ENCODE measurements at places on chromosomes 13 and 19. TPM values are rescaled to one million over a fixed set of nuclear protein-coding genes. Genes with fewer than 3 reads are reported as not detected.

DNA sequence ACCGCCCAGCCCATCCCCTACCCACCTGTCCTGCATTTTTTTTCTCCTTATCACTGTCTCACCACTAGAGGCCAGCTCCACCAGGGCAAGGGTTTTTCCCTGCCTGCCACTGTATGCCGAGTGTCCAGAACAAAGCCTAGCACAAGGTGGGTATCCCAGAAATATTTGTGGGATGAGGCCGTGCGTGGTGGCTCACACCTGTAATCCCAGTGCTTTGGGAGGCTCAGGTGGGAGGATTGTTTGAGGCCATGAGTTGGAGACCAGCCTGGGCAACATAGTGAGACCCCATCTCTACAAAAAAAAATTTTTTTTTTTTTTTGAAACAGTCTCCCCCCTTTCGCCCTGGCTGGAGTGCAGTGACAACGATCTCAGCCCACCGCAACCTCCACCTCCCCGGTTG, 2.9 kb upstream of the MRI1 start:
- H3K36me3 ChIP-seq = peaks cover 41% of the 10 kb centered on the region
- no peaks in the 10 kb centered on the region for H3K27me3 ChIP-seq
- no peak overlapping the region for H3K27ac ChIP-seq
- no peak for DNase-seq

Gene ZNF414
- total RNA-seq = 22.3 TPM

DNA sequence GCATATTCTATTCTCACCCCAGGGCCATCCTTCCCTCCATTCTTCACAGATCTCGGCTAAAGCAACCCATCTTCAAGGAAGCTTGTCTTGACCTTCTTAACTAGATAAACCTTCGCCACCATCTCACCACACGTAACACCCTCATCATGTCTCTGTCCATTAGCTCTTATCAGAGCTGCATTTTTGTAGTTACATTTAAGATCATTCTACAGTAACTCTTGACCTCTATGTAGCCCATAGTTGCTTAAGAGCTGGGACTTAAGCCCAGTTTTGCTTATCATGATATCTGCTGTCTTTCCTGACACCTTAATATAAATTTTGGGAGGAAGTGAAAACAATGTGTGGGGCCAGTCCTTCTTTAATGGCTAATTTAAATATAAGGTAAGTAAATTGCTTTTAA, 345.1 kb downstream of the MTUS2 start:
- no peaks in the 10 kb centered on the region for H3K4me1 ChIP-seq
- H3K4me3 ChIP-seq = no peak overlapping the region
- DNase-seq = no peak
- H3K27ac ChIP-seq = no peak overlapping the region
- H3K36me3 ChIP-seq = no peaks in the 10 kb centered on the region

- H3K4me3 ChIP-seq = peak within 1 kb of the TSS; percentile 41
- H3K27ac ChIP-seq = peak within 1 kb of the TSS; percentile 39
- H3K36me3 ChIP-seq = no peaks in the 10 kb centered on the region
- no peak for DNase-seq
These were observed at the start of gene PLK5 for GRCh38 chr19:1523412-1524286. Gene PLK5 (plus strand): TSS chr19:1524077. CDS start chr19:1526997, 2,920 bp downstream.

DNA sequence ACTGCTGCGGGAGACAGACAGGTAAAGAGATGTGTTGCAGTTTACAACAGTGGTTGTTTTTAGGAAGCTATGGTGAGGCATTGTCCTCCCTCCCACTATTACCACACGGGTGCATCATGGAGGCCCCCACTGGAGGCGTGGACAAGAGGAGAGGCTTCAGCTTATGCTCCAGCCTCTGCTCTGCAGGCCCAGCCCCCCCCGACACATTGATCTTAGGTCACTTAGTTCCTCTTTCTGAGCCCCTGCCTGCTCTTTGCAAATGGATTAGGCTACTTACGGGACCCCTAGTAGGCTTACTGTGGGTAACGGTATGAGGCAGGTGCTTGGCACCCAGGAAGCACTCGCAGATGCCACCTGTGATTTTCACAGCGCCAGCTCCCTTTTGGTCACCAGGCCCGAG, 123.9 kb downstream of the SLC7A1 start:
- no peaks in the 10 kb centered on the region for H3K4me1 ChIP-seq
- H3K27me3 ChIP-seq = no peaks in the 10 kb centered on the region
- no peaks in the 10 kb centered on the region for H3K36me3 ChIP-seq
- no peak overlapping the region for H3K4me3 ChIP-seq
- no peak for DNase-seq

DNA sequence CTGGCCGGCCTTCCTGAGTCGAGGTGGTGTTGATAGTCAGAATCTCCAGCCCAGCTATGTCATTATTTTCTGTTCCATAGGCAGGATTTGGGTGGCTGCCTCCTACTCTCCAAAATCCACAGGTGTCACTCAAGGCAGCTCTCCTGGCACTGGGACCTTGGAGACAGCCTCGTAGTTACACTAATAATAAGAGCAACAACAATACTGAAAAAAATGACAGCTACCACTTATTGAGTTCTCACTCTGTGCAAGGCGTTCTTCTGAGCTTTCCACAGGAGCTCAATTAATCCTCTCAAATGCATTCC, 12.2 kb upstream of the KLK12 start:
- H3K4me3 ChIP-seq = no peak overlapping the region
- no peaks in the 10 kb centered on the region for H3K36me3 ChIP-seq
- H3K27me3 ChIP-seq = peaks cover under 1% of the 10 kb centered on the region
- H3K27ac ChIP-seq = no peak overlapping the region
- H3K4me1 ChIP-seq = peaks cover 16% of the 10 kb centered on the region
- no peak for DNase-seq

GRCh38 chr13:80751854-80752253, 410.9 kb upstream of the SPRY2 start:
- no peaks in the 10 kb centered on the region for H3K4me1 ChIP-seq
- no peak overlapping the region for H3K27ac ChIP-seq
- no peaks in the 10 kb centered on the region for H3K36me3 ChIP-seq
- no peak overlapping the region for H3K4me3 ChIP-seq
- no peaks in the 10 kb centered on the region for H3K27me3 ChIP-seq

Gene SLC25A41
- total RNA-seq = not detected

DNA sequence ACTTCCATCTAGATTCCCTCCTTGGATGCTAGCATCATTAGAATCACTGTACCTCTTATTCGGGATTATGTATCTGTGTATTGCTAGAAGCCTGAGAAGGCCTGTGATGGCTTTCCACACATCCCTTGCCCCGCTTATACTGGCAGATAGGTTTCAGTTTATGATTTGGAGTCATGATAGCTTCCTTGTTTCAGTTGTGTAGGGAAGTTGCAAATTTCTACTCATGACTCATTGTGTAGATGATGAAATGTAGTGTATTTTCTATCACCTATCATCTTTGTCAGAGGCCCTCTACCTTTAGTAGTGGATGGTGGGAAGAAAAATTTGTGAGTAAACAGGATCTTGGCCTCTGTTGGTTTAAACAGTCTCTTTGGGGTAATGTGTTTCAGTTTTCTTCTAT, 165.2 kb downstream of the GGACT start:
- no peak for DNase-seq
- H3K27me3 ChIP-seq = no peaks in the 10 kb centered on the region
- no peak overlapping the region for H3K27ac ChIP-seq
- H3K36me3 ChIP-seq = no peaks in the 10 kb centered on the region
- no peak overlapping the region for H3K4me3 ChIP-seq

Gene KLC3
- total RNA-seq = 31.7 TPM

Gene ZFR2
- not detected for total RNA-seq

GRCh38 chr13:40999416-40999815, 19.7 kb downstream of the ELF1 start:
- no peak for DNase-seq
- no peaks in the 10 kb centered on the region for H3K36me3 ChIP-seq
- no peaks in the 10 kb centered on the region for H3K27me3 ChIP-seq
- H3K4me1 ChIP-seq = peaks cover 85% of the 10 kb centered on the region
- H3K27ac ChIP-seq = no peak overlapping the region

Gene KLK3
- total RNA-seq = not detected

Measured in esophagus squamous epithelium (tissue), 5 donors.